ENCODE measurements at places on chromosomes 16 and 17. TPM values are rescaled to one million over a fixed set of nuclear protein-coding genes. Genes with fewer than 3 reads are reported as not detected.

CBX2 gene
- total RNA-seq = 6.7 TPM

DNA sequence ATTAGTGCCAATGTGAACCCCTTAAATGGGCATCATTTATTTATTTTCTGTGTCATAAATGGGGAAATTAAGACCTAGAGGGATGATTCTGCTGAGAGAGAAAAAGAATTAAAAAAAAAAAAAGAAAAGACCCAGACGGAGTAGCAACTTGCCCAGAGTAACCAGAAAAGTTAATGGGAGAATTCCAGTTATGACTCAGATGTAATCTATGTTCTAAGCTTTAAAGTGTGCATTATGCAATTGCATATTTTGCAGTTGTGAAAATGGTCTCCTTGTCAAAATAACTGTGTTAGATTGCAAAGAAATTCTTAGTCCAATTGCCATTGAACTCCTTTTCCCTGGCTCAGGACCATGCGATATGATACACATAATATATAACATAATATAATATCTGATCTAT lies 38.6 kb upstream of the TBX2 start:
- DNase-seq = peak; percentile 74

DNA sequence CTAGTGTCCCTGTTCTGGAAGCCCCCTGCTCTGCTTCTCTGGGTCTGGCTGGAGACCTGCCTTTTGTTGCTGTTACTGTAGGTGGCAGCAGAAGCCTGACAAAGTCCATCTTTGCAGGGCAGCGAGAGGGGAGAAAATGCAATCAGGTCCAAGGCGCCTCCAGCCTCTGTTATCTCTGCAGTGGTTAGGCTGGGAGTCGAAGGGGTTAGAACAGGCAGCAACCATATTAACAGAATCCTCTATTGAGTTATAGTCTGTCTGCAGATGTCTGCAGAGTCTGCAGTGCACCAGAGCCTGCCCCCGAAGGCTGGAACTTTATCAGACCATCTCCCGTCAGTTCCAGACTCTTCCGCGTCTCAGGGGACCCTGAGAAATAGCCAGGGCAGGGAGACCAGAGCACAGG lies 404.9 kb upstream of the EEF2KMT start:
- DNase-seq = no peak

- DNase-seq = peak; percentile 61
Measured at GRCh38 chr17:18362698-18363100, 651 bp downstream of the SHMT1 start.

All from LHCN-M2 (cell line).